ENCODE measurements at places on chromosomes 2 and 18. TPM values are rescaled to one million over a fixed set of nuclear protein-coding genes. Genes with fewer than 3 reads are reported as not detected.

GRCh38 chr2:144052083-144052482 lies 467.8 kb downstream of the ZEB2 start:
- DNase-seq: no peak

MRPL44 gene
- 30.9 TPM for total RNA-seq

LOXL3 gene
- total RNA-seq: 6.1 TPM

SERPINB7 gene
- not detected for total RNA-seq

C1GALT1C1L gene
- 2.2 TPM for total RNA-seq

DNA sequence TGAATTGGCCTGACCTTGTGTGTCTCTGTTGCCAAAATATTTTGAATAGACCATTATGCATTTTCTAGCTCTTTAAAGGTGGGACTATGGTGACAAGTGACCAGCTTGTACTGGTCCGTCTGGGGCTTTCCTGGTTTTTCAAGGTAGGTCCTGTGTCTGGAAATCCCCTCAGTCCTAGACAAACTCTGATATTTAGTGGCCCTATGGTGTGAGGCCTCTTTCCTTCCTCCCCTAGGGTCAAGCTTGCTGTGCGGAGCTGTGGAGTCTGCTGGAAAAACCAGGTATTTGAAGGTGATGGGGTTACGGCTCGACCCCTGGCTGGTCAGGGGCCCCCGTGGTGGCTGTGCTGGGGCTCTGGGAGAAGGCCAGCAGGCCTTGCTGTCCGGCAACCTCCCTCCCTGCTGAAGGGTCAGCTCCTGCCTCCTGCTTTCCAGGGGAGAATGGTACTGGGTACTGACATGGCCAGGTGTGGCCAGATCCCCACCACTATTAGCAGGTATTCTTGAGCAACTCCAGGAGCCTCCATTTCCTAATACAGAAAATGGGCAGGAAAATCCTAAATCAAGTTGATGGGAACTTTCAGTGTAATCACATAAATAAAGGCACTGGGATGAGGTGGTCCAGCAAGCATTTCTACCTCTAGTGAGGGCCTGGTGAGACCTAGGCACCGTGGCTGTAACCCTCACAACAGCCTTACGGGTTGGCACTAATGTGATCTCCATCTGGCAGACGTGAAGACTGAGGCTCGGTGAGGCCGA lies 86.2 kb upstream of the HS6ST1 start:
- DNase-seq: no peak

DAW1 gene
- total RNA-seq: not detected
